Osteocyte (in vitro differentiated cells): ENCODE measurements at places on chromosomes 11 and 22.

DNA sequence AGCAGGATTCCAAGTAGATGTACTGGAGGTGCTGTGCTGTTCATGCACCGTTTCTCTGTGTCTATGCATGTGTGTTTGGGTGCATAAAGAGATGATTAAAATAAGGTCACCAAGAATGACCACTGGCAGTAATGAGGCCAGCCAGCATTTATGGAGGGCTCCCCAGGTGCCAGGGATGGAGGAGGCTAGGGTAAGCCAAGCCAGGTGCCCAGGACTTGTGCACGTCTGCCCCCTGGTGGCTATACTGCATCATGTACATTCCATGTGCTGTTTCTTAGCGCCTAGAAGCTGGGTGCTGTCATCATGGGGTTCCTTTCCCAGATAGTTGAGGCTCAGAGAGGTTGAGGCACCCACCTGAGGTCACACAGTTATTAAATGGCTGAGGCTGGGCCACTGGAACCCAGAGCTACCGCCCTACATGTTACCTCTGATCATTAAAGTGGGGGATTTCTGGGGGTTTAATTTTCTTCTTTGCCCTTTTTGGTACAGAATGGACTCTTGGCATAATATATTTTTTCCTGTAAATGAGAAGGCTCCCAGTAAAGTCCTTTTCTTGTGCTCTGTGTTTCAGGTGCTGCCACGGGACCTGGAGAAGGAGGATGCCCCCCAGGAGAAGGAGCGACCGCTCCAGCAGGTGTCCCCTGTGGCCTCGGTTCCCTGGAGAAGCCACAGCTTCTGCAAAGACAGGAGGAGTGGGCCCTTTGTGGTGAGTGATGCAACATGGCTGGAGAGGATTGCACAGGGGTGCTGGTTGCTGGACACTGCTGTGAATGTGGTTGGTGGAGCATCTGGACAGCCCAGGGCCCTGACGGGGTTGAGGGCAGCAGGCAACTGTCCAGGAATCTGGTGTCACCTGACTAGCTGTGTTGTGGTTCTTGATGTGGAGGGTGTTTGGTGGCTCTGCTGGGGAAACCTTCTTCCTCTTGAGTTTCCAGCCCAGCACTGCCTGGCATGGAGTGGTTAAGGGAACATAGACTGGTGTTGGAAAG, 96.4 kb downstream of the KIAA1671 start:
- no peak for DNase-seq

DNA sequence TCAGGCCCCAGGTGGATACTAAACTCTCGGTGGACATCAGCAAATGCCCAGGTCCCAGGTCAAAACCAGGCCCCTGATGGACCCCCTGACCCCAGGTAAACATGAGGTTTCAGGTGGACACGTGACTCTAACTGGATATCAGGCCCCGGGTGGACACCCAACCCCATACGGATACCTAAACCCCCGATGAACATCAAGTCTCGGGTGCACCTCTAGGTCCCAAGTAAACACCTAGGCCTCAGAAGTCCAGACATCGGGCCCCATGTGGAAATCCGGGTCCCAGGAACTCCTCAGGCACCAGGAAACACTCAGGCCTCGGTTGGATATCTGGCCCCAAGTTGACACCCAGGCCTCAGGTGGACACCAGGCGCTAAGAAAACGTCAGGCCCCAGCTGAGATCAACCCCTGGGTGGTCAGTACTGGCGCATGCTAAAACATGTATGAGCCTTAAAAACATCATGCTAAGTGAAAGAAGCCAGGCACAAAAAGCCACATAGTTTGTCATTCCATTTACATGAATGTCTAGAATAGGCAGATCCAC, 54.4 kb upstream of the SEPTIN5 start:
- DNase-seq, result peak; percentile 69

DNA sequence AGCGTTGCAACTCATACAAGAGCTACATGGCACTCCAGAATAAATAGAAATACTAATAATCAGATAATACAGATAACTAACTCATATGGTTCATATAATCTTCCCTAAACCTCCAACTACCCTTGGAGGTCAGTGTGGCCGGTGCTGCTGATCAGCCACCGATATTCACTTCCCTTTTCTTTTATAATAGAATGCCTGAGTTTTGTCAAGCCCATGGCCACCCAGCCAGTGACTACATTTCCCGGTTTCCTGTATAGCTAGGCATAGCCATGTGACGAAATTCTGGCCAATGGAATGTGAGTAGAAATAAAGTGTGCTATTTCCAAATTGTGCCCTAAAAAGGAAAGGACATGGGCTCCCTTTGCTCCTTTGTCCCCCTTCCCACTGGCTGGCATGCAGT, 5.9 kb upstream of the CAT start:
- DNase-seq, result no peak

- no peak for DNase-seq
Observed at GRCh38 chr11:18332302-18332701, 9.9 kb downstream of the GTF2H1 start.

- DNase-seq, result no peak
Observed at GRCh38 chr22:50713571-50714056, 24.4 kb upstream of the ACR start.

DNA sequence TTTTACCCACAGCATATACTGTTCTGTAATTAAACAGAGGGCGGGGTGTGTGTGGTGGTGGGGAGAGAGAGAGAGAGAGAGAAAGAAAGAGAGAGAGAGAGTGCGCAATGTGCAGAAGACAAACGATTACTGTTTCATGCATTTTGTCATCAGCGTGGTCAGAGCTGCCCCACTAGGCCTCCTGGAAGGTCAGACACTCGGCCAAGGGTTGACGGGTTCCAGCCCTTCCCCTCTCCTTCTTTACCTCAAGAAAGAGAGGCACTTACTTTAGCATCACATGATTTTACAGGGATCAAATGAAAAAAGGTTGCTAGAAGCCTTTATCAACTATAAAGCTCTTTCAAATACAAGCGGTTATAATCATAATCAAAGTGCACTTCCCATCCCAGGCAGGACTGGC, 269.2 kb upstream of the SORL1-AS1 start:
- DNase-seq, result no peak

- no peak for DNase-seq
Observed at GRCh38 chr11:86150847-86151173, 81.9 kb upstream of the PICALM start.

- no peak for DNase-seq
Observed at GRCh38 chr22:37172266-37173245, 15.5 kb downstream of the C1QTNF6 start.

- DNase-seq, result peak; percentile 86
Observed at GRCh38 chr11:22875869-22876473, 15.7 kb upstream of the CCDC179 start.

DNA sequence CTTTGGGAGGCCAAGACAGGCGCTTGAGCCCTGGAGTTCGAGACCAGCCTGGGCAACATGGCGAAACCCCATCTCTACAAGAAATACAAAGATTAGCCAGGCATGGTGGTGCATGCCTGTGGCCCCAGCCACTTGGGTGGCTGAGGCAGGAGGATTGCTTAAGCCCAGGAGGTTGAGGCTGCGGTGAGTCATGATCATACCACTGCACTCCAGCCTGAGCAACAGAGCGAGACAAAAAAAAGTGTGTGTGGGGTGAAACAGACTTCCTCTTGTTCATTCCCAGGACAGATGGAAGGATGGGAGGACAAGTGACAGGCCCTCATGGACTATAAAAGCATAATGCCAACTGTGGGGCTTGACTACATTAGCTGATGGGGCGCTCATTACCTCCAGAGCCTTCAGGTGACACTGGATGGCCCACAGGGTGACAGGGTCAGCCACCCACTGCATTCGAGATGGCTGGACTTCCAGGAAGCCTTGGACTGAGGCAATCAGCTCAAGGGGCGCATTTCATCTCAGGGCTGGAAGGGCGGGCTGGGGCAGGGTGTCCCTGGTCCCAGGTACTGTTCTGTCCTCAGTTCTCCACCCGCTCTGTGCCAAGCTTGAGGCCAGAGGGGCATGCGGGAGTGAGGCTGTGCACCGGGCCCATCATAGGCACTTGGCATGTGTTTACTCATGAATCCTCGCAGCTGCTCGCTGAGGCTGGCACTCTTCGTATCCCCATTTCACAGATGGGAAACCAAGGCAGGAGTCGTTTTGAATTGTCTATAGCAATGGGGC, 12.5 kb downstream of the NPTXR start:
- no peak for DNase-seq

GRCh38 chr11:32131321-32131720, 40.4 kb downstream of the RCN1 start:
- DNase-seq, result no peak

DNA sequence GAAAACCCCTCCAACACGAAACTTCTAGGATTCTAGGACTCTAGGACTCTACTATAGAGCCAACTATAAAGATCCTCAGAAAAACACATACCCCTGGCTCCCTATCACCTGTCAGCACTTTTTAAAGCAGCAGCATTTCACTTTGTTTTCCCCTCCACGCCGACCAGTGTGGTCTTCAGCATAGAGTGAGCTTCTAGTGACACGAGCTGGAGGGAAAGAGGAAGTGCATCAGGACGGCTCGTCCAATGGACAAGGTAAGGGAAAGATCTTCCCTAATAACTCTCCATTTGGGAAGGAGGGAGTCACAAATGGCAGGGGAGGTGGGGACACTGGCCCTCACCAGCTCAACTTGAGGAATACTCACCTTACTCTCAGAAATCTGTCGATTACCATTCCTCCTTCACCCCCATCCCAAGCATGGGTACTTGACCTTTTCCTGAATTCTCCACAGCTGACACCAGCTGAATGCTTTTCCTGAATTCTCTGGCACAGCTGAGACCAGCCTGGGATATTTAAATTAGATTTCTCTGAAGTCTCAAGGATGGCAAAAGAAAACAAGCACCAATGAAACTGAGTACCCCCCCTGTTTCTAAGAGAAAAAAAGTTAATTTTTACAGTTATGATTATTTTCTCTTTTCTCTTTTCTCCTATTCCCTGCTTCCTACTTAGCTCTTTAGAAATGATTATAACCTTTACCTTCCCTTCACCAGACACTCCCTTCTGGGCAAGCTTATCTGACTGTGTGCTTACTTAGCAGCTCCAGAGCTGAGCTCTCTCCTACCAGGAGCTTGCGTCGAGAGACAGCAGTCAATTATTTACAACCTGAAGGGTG, 33.3 kb upstream of the NNMT start:
- DNase-seq, result no peak

DNA sequence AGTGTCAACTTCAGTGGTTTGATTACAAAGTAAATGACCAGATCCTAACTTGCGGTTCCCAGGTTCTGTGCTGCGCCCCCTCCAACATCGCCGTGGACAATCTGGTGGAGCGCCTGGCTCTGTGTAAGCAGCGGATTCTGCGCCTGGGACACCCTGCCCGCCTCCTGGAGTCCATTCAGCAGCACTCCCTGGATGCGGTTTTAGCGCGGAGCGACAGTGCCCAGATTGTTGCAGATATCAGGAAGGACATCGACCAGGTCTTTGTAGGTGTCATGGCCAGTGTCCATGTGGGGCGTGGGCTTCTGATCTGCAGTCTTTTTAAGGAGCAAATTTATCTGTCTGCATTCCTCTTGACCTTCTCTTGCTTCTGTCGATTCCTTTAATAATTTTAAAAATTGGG, 11.1 kb downstream of the IGHMBP2 start:
- DNase-seq, result no peak
